ENCODE measurements at places on chromosomes 2 and 18.

GRCh38 chr2:138020432-138020831 is 56.2 kb downstream of the HNMT start:
- no peak for DNase-seq

DNA sequence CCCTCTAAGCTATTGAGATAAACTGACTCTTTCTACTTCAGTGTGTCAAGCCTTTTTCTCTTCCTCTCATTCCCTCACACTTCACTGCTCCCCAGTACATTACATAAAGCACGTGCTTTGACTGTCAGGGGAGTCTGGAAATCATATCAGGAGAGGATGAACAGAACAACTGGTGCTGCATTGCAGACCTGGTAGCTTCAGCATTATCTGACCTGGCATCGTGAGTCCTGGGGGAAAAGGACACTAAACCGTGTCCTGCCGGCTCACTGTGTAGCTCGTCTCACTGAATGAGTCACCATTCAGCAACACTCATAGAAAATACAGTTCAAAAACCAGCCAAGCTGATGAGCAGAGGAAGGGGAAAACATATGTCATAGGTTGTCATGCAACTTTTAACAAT is 108.5 kb upstream of the UNC80 start:
- DNase-seq, result no peak

GRCh38 chr18:76075777-76076176 is 419.3 kb downstream of the ZNF516 start:
- no peak for DNase-seq

- DNase-seq, result no peak
Observed at GRCh38 chr2:212959471-212960117, 191.8 kb downstream of the IKZF2 start.

- no peak for DNase-seq
Observed at GRCh38 chr2:74708296-74708695, 54.2 kb downstream of the SEMA4F start.

DNA sequence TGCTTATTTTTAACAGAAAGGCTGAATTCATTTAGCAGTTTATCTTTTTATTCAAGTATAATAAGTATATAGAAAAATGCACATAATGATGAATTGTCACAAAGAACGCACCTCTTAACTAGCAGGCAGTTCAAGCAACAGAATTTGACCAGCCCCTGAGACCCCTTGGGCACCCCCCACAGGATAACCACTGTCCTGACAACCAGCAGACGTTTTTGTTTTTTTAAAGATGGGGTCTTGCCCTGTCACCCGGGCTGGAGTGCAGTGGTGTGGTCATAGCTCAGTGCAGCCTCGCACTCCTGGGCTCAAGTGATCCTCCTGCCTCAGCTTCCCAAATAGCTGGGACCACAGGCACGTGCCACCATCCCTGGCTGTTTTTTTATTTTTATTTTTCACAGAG is 14.0 kb downstream of the PRELID3A start:
- DNase-seq, result no peak

DNA sequence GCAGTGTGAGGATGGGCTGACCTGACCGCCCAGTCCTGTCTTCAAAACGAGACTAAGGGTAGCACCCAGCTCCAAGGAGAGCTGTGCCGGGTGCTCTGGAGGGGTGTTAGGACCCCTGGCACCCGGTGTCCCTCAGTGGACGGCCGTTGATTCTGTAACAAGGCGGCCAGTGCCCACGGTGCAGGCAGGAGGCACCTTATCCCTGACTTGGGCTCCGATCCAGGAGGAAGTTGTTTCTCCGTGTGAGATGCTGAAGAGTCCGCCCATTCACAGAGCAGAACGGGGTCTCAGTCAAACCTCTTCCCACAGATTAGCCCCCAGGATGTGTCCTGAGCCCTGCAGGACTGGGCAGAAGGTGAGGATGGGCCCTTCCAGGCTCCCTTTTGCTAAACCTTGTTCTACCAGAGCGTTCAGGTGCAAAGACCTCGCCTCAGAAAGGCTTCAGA is 123.0 kb downstream of the NFATC1 start:
- no peak for DNase-seq

DNA sequence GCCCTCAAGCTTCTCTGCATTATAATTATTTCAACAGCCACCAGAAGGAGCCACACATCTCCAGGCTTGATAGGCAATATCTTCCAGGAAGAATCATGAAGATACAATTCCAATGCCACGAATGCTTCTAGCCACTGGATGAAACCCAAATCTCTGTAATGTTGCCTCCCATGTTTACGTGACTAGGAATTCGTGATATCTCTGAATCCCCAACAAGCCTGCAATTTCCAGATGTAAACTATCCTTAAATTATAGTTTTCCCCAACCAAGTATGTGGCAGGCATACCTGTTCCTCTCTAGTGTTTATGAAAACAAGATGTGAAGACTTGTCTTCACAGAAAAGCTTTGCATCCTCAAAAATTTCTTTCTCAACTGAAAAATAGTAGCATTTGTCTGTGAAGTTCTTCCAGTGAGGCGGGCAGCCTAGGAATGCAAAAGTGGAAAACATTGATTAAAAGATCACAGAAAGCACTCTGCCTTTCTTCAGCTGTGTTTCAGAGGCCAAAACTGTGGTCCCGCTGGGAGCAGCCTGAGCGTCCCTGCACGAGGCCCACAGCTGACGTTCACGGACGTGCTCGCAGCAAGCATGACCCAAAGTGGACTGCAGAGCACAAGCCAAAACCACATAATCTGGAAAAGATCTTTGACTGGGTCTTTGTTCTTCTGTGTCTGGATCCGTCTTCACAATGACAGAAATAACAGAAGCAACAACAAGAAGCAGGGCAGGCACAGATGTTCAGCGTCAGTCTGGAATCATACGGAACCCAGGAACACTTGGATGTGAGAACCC is 65.1 kb upstream of the THOC1 start:
- no peak for DNase-seq

DNA sequence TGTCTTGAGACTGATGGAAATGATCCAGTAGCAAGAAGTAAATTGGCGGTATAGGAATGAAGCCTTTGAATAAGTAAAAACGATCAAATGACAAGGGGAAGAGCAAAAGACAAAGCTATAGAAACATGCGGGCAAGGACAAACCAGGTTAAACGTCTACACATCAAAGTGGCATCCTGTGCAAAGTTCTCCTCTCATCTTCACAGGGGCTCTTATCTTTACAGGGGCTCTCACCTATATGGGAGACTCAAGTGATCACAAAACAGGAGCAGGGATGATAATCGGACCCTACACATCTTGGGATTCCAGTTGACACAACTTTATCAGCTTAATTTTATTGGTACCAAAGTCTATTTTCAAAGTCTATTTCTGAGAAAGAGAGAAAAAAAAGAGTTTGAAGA is 1778.9 kb upstream of the CELF4 start:
- no peak for DNase-seq

GRCh38 chr2:203948733-203949132 is 12.2 kb downstream of the ICOS start:
- DNase-seq, result no peak

DNA sequence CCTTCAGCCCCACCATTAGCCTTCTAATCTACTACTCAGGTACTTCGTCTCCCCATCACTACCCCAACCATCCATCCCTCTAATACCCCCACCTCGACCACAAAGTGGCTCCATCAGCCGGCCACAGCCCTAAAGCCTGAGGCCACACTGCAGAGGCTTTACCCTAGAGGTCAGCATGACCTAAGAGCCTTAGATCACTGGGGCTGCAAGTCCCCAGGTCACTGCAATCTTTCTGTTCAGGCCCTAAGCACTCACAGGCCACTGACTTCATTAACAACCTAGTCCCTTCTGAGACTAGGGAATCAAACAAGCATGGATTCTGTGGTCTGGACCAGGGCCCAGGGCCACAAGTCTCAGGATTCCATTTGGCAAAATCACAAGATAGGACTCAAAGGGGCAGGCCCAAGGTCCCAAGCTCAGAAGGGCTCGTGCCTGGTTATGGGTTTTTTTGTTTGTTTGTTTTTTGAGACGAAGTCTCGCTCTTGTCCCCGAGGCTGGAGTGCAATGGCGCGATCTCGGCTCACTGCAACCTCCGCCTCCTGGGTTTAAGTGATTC is 37.0 kb upstream of the PKDCC start:
- DNase-seq, result no peak

- no peak for DNase-seq
Observed at GRCh38 chr18:65753520-65753919, 2.7 kb downstream of the CDH7 start.

DNA sequence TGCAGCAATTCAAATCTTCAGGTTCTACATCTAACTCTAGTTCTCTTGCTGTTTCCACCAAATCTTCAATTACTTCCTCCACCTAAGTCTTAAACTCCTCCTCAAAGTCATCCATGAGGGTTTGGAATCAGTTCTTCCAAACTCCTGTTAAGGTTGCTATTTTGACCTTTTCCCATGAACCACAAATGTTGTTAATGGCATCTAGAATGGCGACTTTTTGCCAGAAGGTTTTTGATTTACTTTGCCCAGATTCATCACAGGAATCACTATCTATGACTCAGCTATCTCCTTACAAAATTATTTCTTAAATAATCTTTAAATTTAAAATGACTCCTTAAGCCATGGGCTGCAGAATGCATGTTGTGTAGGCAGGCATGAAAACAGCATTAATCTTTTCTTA is 368.9 kb upstream of the TNP1 start:
- no peak for DNase-seq

DNA sequence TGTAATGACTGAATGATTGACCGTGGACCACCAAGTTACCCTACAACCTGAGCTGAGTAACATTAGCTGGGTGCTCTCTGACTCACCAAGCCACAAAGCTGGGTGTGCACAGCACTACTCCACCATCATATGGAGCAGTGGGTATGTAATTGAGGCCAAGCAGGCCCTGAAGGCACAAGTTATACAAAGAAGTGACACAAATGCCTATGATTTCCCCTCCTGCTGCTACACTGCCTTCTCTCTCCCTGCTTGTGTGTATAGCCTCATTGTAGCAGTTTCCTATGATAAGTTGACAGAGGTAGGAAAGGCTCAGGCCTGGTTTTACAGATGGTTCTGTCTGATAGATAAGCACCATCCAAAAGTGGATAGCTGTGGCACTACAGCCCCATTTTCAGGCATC is 1327.2 kb upstream of the DDX18 start:
- DNase-seq, result no peak

DNA sequence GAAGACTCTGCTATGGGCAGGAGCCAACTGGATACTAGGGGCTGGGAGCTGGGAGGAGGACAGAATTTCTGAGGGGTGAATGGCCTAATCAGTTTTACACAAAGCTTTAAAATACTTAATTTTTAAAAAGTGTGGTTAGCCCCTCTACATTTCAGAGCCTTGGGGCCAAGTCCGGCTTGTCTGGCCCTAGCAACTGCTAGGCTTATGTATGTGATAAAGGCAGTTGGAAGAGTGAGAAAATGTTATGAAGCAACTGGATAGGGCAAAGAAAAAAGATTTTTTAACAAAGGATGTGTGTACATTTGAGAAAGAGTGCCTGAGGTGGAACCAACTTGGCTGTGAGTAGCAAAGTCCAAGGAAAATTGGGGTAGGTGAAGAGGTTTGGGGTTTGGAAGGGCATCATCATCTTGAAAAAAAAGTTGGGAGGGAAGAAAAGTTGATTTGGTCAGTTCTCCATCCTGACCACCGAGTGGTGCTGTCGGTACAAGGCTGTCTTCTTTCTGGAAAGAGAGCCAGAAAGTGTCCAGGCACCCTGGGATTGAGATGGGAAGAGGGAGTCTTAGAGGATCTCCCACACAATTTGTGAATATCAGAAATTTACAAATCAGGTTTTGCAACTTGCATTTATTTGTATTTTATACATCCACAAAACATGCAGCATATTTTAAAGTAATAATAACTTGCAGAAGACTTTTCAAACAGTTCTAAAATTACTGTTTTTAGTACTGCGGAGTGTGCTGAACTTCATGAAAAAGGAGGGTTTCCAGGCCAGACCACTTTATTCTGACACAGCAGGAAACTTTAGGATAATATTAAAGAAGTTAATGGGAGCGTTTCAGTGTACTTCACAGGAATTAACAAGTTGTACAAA is 10.5 kb upstream of the CDK15 start:
- DNase-seq, result no peak

GRCh38 chr18:27847412-27847811 is 329.5 kb downstream of the CDH2 start:
- no peak for DNase-seq

DNA sequence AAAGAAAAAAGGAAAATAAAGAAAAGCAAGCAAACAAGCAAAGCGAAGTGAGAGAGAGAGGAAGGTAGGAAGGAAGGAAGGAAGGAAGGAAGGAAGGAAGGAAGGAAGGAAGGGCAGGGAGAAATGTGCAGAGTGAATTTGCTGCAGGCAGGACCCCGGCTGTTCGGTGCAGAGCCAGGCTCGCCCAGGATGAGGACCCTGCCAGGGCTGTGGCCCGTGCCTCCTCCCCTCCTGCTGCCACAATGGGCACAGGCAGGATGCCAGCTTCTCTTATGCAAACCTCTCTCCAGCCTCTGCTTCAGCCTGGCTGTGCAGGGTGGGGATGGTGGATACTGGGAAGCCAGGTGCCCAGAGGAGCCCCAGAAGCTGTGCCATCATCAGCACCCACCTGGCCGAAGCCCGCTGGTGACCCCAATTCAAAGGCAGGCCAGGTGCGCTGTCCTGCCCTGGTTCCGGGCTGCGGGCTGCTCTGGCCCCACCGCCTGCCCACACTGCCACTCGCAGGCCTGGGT is 3.2 kb downstream of the GPR17 start:
- no peak for DNase-seq

GRCh38 chr2:202378662-202379358 is 2.7 kb downstream of the BMPR2 start:
- DNase-seq, result no peak

GRCh38 chr2:55952415-55952814 is 28.8 kb upstream of the EFEMP1 start:
- no peak for DNase-seq

- no peak for DNase-seq
Observed at GRCh38 chr2:43675646-43676321, 445 bp downstream of the C1GALT1C1L start.

- DNase-seq, result no peak
Observed at GRCh38 chr18:46262856-46263255, 158.7 kb downstream of the HAUS1 start.

- DNase-seq, result no peak
Observed at GRCh38 chr2:109061736-109062135, 67.3 kb upstream of the SH3RF3 start.

- no peak for DNase-seq
Observed at GRCh38 chr2:168708080-168708479, 94.4 kb upstream of the NOSTRIN start.

- no peak for DNase-seq
Observed at GRCh38 chr2:137888845-137889244, 75.4 kb upstream of the HNMT start.

DNA sequence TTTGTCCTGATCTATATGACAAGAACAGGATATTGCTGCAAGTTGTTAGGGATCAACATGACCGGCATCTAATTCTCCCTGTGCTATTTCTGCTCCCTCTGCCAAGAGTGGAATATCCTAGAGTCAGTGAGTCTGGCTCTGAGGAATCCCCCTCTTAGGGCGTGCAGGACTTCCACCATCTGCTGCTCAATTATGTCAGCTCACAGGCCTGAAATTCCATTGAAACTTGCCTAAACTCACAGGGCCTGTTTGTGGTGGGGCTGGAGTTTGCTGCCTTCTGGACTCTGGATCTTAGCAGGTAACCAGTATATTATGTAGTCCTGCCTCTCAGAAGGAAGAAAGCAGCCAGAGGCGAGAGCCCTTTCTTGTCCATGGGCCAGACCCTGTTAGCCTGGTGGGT is 323.0 kb downstream of the TSN start:
- DNase-seq, result no peak

- no peak for DNase-seq
Observed at GRCh38 chr2:200430017-200430416, 79.9 kb downstream of the KCTD18 start.

- DNase-seq, result no peak
Observed at GRCh38 chr18:12155996-12156395, 62.4 kb downstream of the ANKRD62 start.

- no peak for DNase-seq
Observed at GRCh38 chr2:157158111-157158510, 99.4 kb upstream of the GALNT5 start.

Data from stimulated activated CD8-positive, alpha-beta memory T cell treated with anti-CD3 and anti-CD28 coated beads, Interleukin-15, amount 100 ng/mL, for 24 hours (primary cell).